Fibroblast of upper back skin (primary cell): ENCODE measurements at places on chromosomes 12 and 14.

DNA sequence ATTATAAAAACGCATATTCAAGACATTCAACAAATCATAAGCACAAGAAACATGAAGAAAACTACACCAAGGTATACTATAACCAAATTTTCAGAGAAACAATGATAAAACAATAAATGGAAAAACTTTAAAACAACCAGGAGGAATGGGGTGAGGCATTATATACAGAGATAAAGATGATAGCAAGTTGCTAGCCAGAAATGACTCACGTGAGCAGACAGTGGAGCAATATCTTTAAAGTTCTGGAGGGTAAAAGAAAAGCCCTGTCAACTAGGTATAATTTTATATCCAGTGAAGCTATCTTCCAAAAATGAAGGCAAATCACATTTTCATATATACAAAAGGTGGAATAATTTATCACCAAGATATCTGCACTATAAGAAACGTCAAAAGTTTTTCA is 97.8 kb upstream of the PCED1B start:
- DNase-seq = no peak

DNA sequence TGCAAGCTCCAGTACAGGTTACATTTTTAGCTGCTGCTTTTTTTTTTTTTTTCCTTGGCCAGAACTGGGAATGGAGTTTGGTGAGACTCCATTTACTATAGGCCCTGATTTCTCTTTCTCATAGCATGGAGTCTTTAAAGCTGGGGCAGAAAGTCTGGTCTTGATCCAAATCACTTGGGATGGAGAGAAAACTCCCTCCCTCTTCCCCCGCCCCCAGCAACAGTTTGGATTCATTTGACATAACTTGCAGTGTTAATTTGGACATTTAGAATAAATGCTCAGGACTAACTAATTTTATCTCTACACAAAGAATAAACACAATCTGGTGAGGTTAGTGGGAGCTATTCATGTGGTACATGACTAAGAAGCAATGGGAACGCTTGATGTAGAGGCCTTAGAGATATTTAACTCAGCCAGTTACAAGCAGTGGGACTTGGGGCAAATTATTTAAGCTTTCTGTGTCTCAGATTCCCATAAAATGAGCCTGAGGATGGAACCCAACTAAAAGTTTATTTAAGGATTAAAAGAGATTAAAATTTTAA is 107.3 kb upstream of the ARHGAP5 start:
- DNase-seq = no peak

GRCh38 chr14:73393375-73393774 is 65.0 kb downstream of the NUMB start:
- no peak for DNase-seq

GRCh38 chr12:114767906-114768722 is 84.1 kb upstream of the TBX3 start:
- DNase-seq = no peak

- no peak for DNase-seq
Measured at GRCh38 chr14:55291480-55292081, 20.4 kb downstream of the FBXO34 start.

DNA sequence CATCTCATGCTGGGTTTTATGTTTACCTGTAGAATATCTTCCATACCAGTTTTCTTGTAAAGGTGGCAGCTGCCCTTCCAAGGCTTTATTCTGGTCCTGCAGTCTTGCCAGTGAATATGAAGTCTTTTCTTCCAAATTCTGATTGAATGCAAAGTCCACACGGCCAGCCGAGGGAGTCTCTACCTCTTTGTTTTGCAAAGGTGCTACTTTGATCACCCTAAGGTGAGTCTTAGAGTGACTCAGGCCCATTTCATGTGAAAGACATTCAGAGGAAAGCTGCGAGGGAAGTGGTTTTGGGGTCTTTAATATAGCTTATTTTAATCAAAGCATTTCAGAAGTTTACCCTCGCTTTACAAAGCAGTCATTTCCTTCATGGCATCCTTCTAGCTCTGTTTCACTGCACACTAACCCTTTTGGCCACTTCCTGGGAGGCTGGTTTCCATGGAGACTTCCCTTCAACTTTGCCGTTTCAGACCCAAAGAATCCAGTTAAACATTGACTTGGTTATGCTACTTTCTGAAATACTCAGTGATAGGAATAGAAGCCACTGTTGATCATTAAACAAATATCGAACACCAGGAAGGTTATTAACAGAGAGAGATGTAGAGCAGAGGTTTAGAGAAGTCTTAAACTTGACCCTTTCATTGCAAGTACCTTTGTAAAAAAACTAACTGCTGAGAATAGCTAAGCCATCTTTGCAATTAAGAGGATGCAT is at the start of gene CCDC198:
CCDC198 (minus strand) TSS at position 391 of the 715 bp plus-strand sequence; CDS start at position 249, 142 bp downstream.
- DNase-seq = peak; percentile 49

GRCh38 chr12:132161796-132162507 is 17.7 kb downstream of the NOC4L start:
- DNase-seq = no peak

- peak; percentile 37 for DNase-seq
Measured at GRCh38 chr12:531951-532585, 72.3 kb downstream of the B4GALNT3 start.
